ENCODE measurements at places on chromosomes 7 and 10.
A peak's percentile ranks its signal among the peaks of the same experiment; 100 is the strongest.

- no peak for DNase-seq
These were observed 65.9 kb downstream of the CLIP2 start for GRCh38 chr7:74355091-74355490.

GRCh38 chr10:12045596-12045995 is 3.0 kb upstream of the UPF2 start:
- no peak for DNase-seq

DNA sequence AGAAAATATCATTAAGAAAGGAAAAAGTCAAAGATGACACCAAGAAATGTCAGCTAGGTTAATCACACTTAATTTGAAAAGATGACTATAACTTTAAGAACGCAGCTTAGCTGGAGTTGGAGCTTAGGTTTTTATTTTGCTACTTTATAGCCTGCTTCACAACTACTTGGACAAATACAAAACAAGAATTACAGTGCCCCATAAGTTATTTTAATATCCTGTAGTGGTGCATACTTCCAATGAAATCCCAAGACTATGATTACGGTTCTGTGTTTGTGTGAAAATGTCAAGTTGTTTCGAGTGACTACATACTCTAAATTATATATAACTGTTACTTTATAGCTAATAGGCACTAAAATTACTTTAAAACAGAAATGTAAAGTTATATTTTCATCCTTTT is 244.6 kb upstream of the MGMT start:
- no peak for DNase-seq

DNA sequence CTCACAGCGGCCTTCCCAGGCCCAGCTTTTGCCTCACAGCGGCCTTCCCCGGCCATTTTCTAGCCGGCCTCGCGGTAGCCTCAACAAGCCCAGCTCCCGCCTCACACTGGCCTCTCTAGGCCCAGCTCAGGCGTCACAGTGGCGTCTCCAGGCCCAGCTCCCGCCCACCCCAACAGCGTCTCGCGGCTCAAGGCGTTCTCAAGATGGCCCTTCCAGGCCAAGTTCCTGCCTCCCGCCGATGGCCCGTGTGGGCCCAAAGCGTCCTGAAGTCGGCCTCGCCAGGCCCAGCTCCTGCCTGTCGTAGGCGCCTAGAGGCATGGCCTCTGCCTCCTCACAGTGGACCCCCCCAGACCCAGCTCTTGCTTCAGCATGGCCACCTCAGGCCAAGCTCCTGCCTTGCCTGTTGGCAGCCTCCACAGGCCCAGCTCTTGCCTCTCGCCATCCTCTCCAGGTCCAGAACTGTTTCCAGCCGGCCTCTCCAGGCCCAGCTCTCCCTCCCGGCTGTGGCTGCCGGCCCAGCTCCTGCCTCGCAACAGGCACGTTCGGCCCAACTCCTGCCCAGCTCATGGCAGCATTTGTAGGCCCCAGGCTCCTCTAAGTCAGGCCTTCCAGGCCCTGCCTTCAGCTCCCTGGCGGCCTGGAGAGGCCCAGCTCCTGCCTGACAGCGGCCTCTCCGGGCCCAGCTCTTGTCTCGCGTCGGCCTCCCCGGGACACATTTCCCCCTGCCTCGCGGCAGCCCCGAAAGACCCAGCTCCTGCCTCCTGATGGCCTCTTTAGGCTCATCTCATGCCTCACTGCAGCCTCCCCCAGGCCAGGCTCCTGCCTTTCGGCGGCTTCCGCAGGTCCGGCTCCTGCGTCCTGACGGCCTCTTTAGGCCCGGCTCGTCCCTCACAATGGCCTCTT is 18.8 kb upstream of the TMEM248 start:
- DNase-seq = no peak

DNA sequence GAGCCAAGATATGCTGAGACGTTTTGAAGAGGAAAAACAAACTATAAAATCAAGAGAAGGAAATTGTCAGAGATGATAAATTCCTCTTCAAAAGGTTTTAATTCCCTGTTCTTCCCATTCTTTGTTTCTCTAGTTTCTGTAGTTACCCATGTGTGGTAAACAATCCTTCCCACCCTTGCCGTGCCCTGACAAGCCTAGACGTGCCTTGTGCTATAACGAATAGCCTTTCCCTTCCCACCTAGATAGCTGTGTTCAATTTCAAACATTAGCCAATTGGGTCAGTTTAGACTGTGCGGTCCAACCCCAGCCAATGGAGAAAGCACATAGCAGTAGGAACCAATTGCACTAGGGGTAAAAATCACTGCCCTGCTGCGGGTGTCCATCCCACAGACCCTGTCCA is 138.1 kb downstream of the RALA start:
- no peak for DNase-seq

- peak; percentile 60 for DNase-seq
These were observed 1.3 kb upstream of the YWHAG start for GRCh38 chr7:76359978-76360638.

- DNase-seq = no peak
These were observed 2.7 kb downstream of the SSMEM1 start for GRCh38 chr7:130210181-130210935.

DNA sequence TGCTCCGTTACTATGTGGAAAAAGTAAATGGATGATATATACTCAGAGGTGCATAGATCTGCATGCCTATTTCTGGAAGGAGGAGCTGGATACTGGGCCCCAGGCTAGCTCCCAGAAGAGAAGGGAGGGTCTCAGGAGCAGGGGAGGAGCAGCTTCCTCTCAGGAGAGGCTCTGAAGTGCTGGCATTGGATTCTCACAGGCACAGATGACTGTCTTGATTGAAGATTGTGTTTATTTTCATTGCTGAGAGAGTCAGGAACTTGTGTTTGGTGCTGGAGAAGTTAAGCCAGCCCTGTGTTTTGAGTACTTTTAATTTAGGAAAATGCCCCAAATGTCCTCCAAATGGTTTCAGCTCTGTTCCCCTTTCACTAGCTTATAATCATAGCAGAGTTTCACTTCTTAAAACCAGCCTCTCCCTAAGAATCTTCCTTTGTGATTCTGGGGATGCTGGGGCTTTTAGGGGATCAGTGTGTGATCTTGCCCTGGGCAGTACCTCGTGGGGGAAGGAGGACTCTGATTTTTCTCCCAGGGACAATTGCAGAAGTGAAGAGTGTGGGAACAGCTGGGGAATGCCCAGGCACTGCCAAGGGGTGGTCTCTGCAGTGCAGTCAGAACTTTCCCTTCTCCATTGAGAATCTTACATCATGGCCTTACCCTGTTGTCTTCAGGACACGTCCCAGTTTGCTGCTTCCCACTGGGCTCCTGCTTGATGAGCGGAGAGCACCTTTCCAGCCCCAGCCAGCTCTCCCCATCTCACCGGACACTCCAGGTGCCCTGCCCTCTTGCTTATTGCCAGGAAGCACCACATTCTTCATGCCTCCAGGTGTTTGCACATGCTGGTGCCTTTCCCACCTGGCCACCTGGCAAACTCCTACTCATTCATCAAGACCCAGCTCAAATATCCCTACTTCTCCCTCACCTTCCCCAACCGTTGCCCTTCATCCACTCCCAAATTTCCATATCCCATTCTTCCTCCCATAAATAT is 102.8 kb downstream of the ARHGAP22 start:
- DNase-seq = no peak

DNA sequence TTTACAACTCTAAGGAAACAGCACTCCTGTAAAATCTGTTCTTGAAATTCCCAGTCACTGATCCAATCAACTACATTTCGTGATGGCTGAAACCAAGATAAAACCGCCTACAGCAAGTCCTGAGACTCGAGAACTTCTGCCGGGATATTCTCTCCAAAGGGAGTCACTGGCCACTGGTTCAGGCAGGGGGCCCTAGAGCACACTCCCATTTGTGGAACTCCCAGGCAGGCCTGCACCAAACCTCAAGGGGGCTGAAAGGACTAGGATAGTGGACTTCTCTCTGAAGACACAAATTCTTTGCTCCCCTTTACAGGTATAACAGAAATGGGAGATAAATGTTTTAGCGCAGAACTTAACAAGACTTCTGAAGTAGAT is 16.3 kb downstream of the CYTH3 start:
- no peak for DNase-seq

GRCh38 chr7:29288181-29289091 is 93.9 kb downstream of the CHN2 start:
- no peak for DNase-seq

DNA sequence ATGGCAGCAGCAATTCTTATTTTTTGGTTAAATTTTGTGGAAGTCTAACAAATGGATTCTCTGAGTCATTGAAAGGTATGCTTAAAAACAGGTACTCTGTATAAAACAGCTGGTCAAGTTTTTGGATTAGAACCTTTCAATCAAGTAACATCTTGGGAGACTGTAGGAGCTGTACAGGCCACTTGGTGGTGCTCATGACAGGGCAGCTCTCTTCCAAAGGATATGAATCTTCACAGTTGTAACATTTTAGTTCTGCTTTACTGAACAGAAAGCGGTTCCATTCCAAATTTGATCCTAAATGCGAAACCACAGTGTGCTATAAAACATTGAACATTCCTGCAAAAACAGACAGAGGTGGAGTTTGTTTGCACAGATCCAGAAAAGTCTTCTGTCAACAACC is 44.5 kb upstream of the AGR3 start:
- DNase-seq = no peak

DNA sequence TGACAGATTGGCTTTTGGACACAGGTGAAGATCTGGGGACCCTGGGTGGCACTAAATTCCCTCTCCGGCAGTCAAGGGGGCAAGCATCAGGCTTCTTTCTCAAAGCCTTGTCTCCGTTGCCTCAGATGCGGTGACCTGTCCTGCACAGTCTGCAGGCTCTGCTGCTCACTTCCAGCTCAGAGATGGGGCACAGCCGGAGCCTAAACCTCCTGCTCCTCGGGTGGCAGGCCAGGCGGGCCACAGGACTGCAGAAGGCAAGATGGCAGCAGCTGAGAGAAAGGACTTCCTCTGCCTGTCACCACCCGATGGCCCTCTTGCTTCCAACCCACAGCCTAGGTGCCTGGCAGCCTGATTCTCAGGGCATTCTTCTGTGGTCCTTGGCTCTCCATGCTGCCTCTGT is 44.4 kb downstream of the ZC3HC1 start:
- DNase-seq = no peak

DNA sequence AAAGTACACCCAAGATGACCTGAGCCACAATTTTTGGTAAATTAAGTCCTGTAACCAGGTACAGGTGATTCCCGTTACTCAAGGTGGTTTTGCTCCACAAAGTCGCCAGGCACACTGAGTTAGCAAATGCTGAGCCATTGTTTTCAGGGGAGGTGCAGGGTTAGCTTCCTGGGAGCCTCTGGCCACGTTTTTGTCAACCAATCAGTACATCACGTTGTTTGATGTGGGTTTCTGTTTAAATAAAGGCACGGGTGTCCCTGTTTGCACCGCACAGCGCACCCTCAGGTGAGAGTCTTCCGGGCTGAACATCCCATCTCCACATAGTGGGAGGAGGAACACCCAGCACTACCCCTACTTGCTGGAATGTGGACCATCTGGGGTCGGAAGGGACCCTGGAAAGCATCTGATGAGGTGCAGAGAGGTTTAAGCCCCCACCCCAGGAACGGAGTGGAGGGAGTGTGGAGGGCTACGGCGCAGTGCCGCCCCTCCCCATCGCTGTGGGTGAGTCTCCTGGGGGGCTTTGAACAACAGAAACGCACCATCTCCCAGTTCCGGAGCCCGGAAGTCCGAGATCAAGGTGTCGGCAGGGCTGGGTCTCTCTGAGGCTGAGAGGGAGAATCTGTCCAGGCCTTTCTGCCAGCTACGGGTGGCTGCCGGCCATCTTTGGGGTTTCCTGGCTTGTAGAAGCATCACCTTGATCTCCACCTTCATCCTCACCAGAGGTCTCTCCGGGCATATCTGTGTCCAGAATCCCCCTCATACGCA is 42.5 kb downstream of the PRKAG2 start:
- DNase-seq = peak; percentile 20

DNA sequence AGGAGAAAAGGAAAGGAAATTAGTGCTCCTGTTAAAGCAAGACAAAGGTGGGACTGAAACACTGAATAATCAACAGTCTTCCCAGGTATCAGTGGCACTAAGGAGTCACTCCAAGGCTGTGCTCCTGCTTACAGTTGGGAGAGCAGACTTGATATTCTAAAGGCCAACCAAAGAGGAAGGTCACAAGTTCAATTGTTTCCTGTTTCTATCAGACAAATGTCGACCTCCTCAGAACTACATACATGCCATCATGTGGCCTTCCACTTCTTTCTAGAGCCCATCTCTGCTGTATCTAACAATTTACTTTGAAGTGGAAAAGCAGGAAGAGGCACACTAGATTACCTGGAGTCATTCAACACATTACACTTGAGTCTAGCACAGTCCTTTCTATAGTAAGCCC is 3.4 kb downstream of the ZNF239 start:
- DNase-seq = no peak

- no peak for DNase-seq
These were observed 14.6 kb downstream of the WBP1L start for GRCh38 chr10:102758240-102758932.

DNA sequence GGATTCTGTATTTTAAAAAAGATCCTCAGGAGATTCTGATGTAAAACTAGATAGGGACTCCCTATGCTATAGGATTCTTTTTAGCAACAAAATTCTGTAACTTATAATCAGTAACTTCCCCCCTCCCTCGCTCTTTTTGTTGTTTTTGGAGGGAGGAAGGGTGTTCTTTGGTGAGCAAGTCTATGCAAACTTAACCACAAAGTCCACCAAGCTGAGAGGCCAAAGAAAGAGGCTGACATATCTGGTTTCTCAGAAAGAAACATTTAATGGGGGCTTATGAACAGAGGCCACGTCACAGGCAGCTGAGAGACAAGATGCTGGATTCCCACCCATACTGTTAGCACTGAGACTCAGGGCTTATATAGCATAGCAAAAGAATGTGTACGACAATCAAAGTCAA is 14.3 kb upstream of the ABCB5 start:
- no peak for DNase-seq

- DNase-seq = no peak
These were observed 27.8 kb upstream of the KCNK18 start for GRCh38 chr10:117169480-117169879.

DNA sequence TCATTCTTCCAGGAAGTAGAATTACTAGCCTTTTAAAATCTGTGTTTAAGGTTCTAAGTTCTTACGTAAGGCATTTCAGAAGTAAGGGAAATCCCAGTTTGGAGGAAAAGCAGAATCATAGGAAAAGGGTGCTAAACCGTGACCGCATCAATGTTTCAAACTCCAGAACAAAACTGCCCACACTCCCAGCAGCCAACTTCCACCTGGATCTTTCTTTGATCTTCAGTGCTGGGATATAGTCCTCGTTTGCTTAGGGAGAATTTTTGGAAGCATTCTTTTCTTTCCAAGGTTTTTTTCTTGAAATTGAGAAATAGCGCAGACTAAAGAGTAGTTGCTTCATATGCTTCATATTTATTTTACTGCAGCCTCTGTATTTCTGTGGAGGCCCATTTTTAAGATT is 8.9 kb downstream of the PROSER2 start:
- no peak for DNase-seq
